ENCODE measurements at places on chromosomes 4 and X.

GRCh38 chrX:1535241-1536041 is 1.5 kb downstream of the P2RY8 start:
- DNase-seq: no peak

DNA sequence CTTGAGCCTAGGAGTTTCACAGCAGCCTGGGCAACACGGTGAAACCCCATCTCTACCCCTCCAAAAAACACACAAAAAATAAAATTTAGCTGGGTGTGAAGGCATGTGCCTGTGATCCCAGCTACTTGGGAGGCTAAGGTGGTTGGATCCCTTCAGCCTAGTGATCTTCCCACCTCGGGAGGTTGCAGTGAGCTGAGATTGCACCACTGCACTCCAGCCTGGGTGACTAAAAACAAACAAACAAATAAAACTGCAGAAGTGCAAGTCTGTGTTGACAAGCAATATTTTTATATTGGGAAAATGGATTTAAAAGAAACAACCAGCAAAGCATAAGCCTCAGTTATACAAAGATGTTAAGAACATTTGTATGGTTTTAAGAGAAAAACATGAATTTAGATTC is 46.1 kb downstream of the IGFBP7 start:
- no peak for DNase-seq

DNA sequence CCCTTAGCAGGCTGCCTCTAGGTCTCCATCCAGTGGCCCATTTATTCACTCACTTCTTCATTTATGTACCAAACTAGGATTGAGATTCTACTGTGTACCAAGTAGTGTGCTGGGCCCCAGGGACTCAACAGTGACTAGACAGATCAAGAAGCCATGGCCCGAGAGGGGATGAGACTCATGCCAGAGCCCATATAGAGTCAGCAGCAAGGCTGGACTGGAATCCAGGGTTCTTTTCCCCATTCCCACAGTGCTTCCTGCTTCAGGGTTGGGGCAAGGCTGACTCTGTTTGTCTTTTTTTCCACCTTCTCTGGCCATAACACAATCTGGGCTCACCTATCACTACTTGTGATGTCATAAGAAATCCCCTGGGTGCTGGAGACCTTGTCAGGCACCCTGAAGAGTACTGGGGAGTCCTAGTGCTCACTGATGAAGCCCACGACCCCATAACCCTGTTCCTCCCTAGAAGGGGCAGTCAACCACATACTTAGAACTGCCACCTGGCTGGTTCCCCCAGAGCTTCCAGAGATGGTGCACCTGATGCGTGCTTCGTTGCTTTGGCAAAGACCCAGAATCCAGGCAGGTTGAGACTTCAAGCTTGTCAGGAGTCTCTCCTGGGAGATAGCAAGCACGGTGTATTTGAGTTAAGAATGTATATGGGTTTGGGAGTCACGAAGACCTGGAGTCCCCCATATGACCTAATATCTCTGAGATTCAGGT is 6.2 kb downstream of the RTL5 start:
- DNase-seq: peak; percentile 59

- no peak for DNase-seq
These were observed 573.1 kb upstream of the POU3F4 start for GRCh38 chrX:82934980-82935379.

- DNase-seq: no peak
These were observed 231.1 kb downstream of the SLC39A8 start for GRCh38 chr4:102114118-102114630.

DNA sequence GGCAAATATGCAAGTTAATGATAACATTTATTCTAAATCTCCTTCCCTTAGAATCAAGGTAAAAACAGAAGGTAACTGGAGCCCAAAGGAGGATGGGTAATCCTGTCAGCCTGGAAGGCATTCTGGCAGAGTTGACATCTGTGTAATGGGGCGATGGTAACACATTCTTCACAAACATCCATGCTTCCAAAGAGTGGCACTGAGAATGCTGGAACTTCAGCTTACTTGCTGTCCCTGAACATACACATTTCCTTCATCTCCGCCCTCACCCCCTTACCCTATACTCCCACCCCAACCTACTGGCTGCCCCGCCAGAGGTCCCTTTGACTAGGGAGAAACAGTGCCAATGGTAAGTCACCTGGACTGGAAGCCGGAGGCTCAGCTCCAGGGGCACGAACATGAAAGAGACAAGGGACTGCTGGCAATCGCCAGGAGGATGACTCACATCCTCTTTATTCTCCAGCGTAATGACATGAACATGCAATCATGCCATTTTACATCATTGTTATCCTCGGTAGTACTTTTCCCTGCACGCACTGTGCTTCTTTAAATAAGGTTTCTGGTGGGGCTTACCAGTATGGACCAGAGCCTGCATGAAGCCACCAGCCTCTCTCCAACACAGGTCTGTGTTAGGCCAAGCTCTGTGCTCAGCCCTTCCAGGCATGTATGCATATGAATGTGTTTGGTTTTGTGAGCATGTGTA is 694.2 kb upstream of the TENM3 start:
- DNase-seq: no peak

DNA sequence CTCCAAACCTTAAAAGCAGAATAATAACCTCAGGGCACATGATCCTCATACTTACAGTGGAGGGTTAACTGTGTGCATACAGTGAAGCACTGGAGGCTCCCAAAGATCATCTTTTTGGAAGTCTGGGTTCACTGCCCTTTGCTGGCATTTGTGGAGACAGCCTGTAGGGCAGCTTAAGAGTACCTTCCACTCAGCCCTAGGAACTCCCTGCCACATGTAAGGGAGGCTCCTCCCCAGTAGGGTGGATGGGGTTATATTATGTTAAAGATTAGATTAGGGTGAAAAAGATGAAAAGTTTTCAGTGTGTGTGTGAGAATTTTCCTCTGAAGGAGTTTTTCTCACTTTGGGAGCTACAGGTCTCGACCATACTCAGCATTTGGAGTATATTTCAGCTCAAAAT is 388.4 kb downstream of the RAB28 start:
- no peak for DNase-seq

DNA sequence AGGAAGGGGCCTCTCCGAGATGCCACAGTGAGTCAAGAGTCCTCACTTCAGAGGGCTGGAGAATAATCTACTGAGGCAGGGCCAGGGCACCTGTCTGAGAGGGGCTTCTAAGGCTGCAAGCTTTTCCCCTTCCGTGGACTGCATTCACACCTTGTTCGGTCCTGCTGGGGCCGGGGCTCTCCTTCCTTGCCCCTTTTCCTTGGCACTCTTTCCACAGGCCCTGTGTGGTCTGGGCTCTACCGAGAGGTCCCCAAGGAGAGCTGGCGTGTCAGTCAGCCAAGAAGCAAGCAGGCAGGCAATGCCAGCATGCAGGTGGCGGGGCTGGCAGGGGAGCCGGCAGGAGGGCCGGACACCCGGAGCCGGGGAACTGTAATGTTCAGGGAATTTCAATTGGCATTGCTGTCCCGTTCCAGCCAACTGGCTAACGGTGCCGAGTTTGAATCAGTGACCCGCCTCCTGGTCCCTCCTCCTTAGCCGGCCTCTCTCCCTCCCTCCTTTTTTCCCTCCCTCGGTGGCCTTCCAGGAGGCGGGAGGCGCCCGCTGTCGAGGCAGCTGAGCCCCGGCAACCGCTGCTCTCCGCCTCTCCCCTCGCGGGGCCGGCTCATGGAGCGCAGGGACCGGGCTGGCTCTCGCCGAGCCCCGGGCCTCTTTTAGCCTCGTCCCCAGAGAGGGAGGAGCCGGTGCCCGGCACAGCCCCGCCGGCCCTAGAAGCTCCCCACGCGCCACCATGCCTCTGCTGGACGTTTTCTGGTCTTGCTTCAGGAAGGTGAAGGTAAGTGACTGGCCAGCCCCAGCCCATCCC is at the start of gene STARD8:
TSS of gene STARD8 (plus strand) at position 511 of the 802 bp plus-strand sequence. CDS start at position 728, 217 bp downstream.
- DNase-seq: peak; percentile 39

DNA sequence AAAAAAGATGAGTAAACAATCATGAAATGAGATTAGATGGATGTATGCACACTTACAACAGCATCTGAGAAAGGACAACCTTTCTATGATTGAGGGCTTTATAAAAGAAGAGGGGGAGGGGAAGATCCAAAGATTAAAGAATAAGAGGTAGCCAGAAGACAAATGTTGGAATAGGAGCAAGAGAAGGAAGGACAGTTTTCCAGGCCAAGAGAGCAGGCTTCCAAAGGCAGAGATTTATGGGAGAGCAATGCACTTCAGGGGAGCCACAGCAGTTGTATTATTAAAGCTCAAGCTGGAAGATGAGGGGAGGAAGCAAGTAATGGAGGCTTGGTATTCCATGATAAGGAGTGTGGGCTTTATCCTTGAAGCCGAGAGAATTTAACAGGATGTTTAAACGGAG is 110.3 kb upstream of the PTPN13 start:
- DNase-seq: no peak

- DNase-seq: no peak
These were observed 125.5 kb upstream of the NRK start for GRCh38 chrX:105696870-105697269.

- DNase-seq: no peak
These were observed 27.1 kb upstream of the SLC25A6 start for GRCh38 chrX:1418901-1419544.

GRCh38 chrX:108299704-108300103 is 138.5 kb downstream of the COL4A6 start:
- DNase-seq: peak; percentile 13
